ENCODE measurements at places on chromosomes 3 and 15.

- no peak for DNase-seq
Observed at GRCh38 chr3:156093964-156094363, 26.4 kb upstream of the KCNAB1 start.

DNA sequence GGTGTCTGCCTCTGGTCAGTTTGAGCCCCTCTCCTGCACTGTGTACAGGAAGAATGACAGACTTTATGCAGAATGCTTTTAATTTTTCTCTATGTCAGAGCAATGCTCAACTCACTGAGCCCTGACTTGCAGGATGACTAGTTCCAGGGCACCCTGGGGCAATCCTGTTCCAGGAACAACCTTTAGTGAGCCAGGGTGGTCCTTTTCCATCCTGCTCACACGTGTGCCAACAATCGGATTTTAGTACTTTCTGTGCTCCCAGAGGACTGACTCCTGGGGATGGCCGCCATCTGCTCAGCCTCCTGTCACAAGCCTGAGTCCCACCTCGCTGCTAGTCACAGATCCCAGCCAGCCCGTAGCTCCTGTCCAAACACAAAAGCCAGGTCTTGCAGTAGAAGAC is 48.2 kb upstream of the ALDH1A3 start:
- no peak for DNase-seq

DNA sequence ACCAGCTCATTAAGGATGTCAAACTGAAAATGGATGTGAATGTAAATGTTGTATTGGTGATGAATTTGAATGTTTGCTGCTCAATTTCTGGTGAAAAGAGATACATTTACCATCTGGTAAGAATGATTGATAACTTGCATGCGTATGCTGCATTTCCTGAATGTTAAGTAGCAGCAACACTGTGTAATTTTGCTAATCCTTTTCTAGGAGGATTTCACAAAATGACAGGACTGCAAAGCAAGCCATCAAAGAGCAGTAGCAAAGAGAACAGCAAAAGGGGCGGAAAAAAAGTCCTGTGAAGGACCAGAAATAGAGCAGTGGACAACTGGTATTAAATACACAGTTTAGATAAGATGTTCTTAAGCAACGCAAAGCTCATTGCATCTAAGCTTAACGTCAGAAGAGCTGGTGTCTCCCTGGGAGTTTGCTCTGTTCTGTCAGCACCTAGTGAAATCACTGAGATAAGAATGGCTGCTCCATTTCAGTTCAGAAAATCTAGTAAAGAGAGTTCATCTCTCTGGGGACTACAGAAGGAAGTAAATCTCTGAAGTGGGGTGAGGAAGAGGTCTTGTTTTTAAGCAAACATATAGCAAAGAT is 23.5 kb upstream of the PAQR5 start:
- no peak for DNase-seq

- no peak for DNase-seq
Observed at GRCh38 chr3:81908561-81908960, 147.1 kb upstream of the GBE1 start.

- no peak for DNase-seq
Observed at GRCh38 chr15:70192490-70192889, 94.8 kb upstream of the TLE3 start.

DNA sequence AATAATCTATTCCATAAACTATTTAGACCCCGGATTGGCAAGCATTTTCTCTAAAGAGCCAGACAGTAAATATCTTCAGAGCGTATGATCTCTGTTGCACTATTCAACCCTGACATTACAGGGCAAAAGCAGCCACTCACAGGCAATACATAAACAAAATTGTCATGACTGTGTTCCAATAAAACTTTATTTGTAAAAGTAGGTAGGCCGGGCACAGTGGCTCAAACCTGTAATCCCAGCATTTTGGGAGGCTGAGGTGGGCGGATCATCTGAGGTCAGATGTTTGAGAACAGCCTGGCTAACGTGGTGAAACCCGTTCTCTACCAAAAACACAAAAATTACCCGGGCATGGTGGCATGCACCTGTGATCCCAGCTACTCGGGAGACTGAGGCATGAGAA is 66.5 kb downstream of the ADAMTS9 start:
- no peak for DNase-seq

GRCh38 chr15:40087991-40088928 is 20.4 kb downstream of the BMF start:
- no peak for DNase-seq

GRCh38 chr3:173275740-173276139 is 121.8 kb upstream of the NLGN1 start:
- no peak for DNase-seq

- no peak for DNase-seq
Observed at GRCh38 chr15:73941871-73942635, 15.8 kb downstream of the LOXL1 start.

GRCh38 chr15:72785432-72785831 is 1.9 kb upstream of the ADPGK start:
- no peak for DNase-seq

GRCh38 chr3:193711964-193712598 is 119.1 kb downstream of the OPA1 start:
- DNase-seq: peak; percentile 98

GRCh38 chr3:40925231-40925630 is 274.1 kb upstream of the CTNNB1 start:
- no peak for DNase-seq

DNA sequence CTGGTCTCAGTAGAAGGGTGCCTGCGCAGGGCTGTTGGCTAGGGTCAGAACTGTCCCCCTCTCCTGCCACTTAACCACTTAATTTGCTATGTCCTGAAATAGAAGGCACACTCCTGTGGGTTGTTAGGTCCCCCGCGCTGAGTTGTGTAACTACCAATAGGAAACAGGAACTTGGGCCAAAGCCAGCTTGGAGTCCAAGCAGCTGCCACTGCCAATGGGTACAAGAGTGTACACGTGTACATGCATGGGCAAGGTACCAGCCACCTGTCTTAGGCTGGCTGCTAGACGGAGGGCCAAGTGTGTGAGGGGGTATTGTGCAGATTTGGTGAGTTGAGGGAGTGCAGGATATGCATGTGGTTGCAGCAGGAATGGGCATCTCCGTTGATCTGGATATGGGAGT is 29.7 kb upstream of the POLG start:
- DNase-seq: peak; percentile 86

GRCh38 chr15:39944726-39945125 is 10.8 kb downstream of the EIF2AK4 start:
- DNase-seq: no peak

DNA sequence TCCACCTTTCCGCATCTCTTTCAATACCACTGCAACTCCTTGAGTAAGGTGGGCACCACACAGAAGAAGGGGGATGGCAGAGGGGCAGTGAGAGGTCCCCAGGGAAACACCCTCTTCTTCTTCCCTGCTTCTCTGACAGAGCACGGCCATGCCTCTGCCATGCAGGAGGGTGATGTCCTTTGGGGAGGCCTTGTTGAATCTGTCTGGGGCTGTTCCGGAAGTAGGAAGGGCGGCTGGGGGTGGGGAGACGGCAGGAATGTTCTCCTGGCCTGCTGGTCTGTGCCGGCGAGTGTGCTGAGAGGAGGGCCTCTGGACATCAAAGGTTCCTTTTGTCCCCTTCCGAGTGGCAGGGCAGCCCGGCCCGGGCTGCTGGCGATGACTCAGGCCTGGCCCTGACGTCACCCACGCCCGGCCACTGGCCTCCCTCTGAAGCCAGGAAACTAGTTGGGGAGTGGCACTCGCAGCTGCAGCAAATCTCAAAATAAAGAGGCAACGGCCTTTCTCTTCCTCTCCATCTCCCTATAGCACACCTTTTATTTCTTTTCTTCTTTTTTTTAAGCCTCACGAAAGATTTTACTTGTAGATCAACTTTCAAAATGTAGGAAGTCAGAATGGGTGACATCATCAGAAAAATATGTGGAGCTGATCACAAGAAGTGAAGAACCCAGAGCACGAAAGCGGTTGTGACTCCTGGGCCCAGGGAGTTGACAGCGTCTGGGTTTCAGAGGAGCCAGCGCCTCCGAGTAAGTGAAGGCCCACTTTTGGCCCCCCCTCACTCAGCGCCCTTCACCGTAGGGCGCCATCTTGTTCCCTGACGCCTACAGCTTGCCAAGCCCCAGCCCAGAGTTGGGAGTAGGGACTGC is at the start of gene ZBTB38:
TSS of gene ZBTB38 (plus strand) at position 443 of the 863 bp plus-strand sequence. CDS start 73,885 bp downstream, outside the sequence.
- DNase-seq: no peak
